A549 treated with CpdA at 1 μM for 4 hours (cell line): ENCODE measurements at places on chromosomes 3 and 15. TPM values are rescaled to one million over a fixed set of nuclear protein-coding genes. Genes with fewer than 3 reads are reported as not detected.

The LARP6 gene
- 56.7 to 84.5 TPM (median 78.1 TPM) in 5 replicates for total RNA-seq

The SEMA3F gene
- total RNA-seq = 7.1 to 10.5 TPM (median 10.0 TPM) in 5 replicates

The IQCF5 gene
- not detected in 5 replicates for total RNA-seq

The DNAH12 gene
- total RNA-seq = 0.05 to 0.19 TPM (median 0.11 TPM) in 4 of 5 replicates, not detected in the other

The C3orf49 gene
- total RNA-seq = not detected in 5 replicates

The ZPLD1 gene
- 0.02 TPM in 1 of 5 replicates, not detected in the others for total RNA-seq

The MUC13 gene
- 6.9 to 9.4 TPM (median 7.7 TPM) in 5 replicates for total RNA-seq

The CACNA2D2 gene
- total RNA-seq = 0.28 to 0.66 TPM (median 0.52 TPM) in 5 replicates

The CORO2B gene
- total RNA-seq = 2.7 to 4.8 TPM (median 3.7 TPM) in 5 replicates

The USP19 gene
- total RNA-seq = 20.0 to 26.9 TPM (median 23.7 TPM) in 5 replicates

The SCG5 gene
- 2.1 to 2.6 TPM (median 2.3 TPM) in 5 replicates for total RNA-seq

The TYRO3 gene
- total RNA-seq = 11.0 to 13.2 TPM (median 12.4 TPM) in 5 replicates

The PROS1 gene
- 7.6 to 11.8 TPM (median 9.3 TPM) in 5 replicates for total RNA-seq

The RASGRF1 gene
- total RNA-seq = 0.27 to 0.87 TPM (median 0.42 TPM) in 5 replicates

The NUP210 gene
- 31.7 to 40.3 TPM (median 38.3 TPM) in 5 replicates for total RNA-seq

The PRSS50 gene
- total RNA-seq = not detected in 5 replicates

The KCNMB3 gene
- total RNA-seq = 0.99 to 1.7 TPM (median 1.5 TPM) in 5 replicates

The CHRNA7 gene
- 3.1 to 4.2 TPM (median 4.0 TPM) in 5 replicates for total RNA-seq

The OXTR gene
- 9.0 to 10.9 TPM (median 9.4 TPM) in 5 replicates for total RNA-seq
